ENCODE measurements at places on chromosomes 3 and 15.

DNA sequence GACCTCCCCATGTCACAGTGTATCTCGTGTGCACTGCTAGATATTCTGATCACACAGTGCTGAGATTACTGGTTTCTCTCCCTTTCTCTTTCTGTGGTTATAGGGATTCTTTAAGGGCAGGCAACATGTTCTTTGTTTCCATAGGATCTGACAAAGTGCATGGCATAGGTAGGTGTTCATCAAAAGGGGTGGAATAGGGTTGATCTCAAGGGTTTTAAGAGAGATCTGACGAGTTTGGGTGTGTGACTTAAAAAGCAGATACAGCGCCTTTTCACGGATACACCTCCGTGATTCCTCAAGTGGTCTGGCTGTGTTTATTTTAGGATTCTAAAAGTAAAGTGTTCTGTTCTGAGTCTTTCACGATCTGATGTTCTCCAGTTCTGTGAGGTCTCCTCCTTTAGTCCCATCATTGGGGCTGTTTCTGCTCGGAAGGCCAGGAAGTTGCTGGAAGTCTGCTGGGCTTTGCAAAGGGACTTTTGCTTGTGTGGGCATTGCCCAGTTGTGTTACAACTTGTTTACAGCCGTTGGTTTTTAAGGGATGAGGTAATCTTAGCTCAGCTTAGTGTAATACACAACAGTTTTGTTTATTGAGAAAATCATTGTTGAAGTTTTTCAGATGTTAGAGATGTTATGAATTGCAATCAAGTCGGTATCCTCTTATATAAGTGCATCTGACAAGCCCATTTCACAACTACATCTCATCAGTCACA lies 34.8 kb downstream of the IGF1R start:
- DNase-seq: no peak

GRCh38 chr15:78913012-78913411 lies 31.8 kb downstream of the CTSH start:
- no peak for DNase-seq

GRCh38 chr3:117874904-117875874 lies 1159.5 kb downstream of the IGSF11 start:
- no peak for DNase-seq

DNA sequence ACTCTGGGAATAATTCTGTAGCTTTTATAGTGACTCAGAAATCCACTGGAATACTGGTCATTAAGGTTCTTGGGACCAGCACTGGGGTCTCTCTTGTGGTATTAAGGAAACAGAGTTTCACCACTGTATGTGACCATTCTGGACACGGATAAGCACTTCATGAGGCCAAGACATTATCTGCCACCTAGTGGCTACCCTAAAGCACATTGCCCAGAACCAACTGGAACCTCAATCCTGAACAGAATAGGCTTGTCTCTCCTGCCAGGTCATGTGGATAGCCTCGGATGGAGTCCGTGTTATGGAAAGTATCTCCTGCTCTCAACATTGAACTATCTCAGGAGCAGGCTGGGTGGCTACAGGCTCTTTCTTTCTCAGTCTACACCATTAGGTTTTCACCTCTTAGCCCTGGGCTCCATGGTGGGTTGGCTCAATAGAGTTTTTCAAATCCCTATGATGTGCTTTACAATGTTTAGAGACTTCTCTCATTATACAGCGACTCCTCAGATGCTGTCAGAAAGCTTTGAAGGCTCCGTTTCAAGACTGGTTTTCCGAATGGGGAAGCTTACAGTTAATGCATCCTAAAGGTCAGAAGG lies 167.6 kb upstream of the ST8SIA2 start:
- DNase-seq: no peak

- no peak for DNase-seq
Observed at GRCh38 chr15:27070841-27071240, 99.9 kb downstream of the GABRG3 start.

DNA sequence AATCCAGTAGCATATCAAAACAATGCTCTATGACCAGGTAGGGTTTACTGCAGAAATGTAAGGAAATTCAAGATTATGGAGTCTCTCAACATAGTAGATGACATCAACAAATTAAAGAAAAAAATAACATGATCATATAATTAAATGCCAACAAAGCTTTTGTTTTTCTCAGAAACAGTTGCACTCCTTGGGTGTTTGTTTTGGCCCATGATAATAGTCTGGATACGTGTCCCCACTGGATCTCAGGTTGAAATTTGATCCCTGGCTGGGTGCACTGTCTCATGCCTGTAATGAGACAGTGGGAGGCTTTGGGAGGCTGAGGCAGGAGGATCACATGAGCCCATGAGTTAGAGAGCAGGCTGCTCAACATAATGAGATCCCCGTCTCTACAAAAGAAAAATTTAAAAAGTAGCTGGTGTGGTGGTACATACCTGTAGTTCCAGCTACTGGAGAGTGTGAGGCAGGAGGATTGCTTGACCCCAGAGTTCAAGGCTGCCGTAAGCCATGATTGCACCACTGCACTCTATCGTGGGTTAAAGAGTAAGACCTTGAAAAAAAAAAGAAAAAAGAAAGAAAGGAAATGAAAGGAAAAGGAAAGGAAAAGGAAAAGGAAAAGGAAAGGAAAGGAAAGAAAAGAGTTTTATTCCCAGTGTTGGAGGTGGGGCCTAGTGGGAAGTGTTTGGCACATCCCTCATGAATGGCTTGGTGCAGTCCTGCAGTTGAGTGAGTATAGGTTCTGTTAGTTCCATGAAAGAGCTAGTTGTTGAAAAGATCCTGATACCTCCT lies 53.3 kb upstream of the FOXB1 start:
- DNase-seq: no peak

- peak; percentile 52 for DNase-seq
Observed at GRCh38 chr15:39624806-39625205, 43.9 kb downstream of the THBS1 start.

GRCh38 chr15:75034615-75035014 lies 11.2 kb downstream of the PPCDC start:
- no peak for DNase-seq

DNA sequence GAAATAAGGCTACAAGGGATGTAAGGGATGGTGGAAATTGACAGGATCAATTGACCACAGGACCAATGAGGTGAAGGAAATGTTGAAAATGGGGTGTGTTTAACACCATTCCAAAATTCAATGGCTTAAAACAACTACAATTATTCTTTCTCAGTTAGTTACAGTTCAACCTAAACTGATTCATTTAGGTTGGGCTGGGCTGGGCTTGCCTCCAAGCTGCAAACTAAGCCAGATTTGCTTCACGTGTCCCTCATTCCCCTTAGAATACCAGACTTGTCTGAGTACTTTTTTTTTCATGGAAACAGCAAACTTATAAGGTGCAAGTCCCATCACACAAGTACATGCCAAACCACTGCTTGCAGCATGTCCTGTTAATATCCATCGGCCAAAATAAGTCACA lies 280.1 kb downstream of the NEK10 start:
- no peak for DNase-seq

DNA sequence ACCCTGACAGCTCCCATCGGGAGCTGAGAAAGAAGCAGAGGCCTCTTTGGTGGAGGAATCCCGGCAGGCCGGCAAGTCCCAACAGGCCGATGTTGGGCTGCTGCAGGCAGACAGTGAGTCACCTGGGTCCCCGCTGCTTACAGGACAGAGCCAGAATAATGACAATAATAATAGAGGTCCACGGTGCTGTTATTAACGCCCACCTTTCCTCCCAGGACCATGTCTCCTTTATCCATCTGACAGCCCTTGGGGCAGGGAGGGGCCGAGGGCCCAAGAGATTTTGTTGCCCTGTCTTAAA lies 29.3 kb upstream of the MAGEF1 start:
- no peak for DNase-seq

- no peak for DNase-seq
Observed at GRCh38 chr15:92907896-92908712, 8.0 kb downstream of the CHD2 start.

GRCh38 chr3:47455806-47456452 lies 19.8 kb downstream of the SCAP start:
- no peak for DNase-seq

DNA sequence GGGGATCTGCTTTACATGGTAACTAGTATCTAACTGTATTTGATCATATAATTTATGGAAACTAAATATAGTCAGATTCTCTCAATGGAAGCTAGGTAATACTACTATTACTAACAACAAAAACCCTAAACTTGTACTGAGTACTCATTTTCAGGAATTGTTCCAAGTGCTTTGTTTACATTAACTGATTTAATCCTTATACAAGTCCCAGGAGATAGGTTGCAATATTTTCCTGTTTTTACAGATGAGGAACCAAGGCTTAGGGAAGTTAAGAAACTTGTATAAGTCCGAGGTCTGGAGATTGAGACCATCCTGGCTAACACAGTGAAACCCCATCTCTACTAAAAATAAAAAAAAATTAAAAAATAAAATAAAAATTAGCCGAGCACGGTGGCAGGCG lies 7.5 kb upstream of the MTHFS start:
- DNase-seq: no peak

GRCh38 chr3:147518465-147518864 lies 109.3 kb downstream of the ZIC1 start:
- DNase-seq: no peak

DNA sequence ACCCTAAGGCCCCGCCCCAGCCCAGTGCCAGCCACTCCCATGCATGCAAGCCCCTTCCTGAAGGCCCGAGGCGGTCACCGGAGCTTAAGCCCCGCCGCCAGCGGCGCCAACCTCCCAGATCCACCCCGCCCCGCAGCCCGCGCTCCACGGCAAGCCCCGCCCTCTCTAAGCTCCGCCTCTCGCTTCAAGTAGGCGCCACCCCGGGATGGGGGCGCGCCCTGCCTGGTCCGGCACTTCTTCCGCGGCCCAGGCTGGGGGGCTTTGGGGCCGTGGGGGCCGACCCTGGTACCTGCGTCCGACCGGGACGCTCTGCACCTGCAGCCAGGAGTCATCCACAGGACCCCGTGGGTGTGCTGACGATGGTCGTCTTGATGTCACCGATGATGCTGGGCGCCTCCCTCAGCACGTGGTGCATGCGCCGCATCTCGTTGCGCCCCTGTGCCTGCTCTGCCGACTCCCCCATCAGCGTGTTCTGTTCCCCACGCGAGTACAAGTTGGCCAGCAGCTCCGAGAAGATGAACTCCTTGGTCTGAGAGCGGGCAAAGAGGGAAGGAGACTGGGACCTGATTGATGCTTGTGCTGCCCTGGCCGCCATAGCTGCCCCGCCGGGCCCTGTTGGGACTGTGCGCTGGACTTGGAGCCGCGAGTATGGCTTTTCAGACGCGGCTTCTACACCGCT lies 26.1 kb upstream of the CSPG4 start:
- peak; percentile 79 for DNase-seq

GRCh38 chr3:186121968-186122367 lies 13.1 kb upstream of the ETV5 start:
- DNase-seq: no peak

DNA sequence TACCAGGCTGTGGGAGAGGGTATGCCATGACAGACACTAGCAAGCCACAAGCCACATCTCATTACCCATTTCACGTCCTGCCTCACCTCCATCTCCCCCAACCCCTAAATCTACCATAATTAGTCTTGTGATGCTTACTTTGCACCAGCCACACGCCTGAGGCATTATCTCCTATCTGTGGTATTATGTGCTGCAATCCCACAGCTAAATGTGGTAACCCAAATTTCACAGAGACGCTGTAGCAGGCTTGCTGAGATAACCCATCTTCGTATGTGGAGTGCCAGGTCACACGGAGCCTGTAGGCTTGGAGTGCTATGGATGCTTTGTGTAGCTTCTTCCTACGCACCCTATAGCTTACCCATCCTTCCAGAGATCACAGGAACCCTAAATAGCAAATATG lies 256.7 kb upstream of the KCNH8 start:
- no peak for DNase-seq

DNA sequence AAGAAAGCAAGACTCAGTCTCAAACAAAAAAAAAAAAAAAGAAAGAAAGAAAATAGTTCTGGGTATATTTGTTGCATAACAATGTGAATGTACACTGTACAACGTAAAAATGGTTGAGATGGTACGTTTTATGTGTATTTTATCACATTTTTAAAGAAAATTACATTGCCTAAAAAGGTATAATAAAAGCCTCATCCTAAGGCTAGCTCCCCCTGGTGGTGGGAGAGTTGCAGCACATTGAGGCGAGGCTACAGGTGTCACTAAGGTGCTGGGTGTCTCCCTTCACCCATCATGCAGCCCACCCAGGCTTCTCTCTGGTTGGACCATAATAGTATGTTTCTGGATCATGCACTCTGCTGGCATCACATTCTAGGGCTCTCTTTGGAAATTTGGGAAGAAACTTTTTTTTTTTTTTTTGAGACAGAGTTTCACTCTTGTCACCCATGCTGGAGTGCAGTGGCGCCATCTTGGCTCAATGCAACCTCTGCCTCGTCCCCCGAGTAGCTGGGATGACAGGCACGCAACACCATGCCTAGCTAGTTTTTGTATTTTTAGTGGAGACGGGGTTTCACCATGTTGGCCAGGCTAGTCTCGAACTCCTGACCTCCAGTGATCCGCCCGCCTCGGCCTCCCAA lies 12.4 kb upstream of the RAB11A start:
- DNase-seq: peak; percentile 56

DNA sequence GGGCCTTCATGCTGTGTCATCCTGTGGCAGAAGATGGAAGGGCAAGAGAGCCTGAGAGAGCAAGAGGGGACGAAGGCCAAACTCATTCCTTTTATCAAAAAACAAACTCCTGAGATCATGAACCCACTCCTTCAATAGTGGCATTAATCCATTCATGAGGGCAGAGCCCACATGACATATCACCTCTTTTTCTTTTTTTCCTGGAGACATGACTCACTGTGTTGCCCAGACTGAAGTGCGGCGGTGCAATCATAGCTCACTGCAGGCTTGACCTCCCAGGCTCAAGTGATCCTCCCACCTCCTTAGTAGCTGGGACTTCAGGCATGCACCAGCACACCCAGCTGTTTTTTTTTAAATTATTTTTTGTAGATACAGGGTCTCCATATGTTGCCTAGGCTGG lies 92.0 kb upstream of the RNU6-1 start:
- DNase-seq: no peak

DNA sequence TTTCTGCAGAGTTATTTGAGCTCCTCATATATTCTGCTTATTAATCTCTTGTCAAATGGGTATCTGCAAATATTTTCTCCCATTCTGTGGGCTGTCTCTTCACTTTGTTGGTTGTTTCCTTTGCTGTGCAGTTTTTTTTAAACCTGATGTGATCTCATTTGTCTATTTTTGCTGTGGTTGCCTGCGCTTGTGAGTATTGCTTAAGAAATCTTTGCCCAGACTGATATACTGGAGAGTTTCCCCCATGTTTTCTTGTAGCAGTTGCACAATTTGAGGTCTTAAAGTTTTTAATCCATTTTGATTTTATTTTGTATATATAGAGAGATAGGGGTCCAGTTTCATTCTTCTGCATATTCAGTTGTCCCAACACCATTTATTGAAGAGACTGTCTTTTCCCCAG lies 102.3 kb downstream of the POLQ start:
- no peak for DNase-seq
